ENCODE measurements at places on chromosomes 2 and 18. TPM values are rescaled to one million over a fixed set of nuclear protein-coding genes. Genes with fewer than 3 reads are reported as not detected.

The GALR1 gene
- 7.8 TPM for total RNA-seq

The ZNF521 gene
- total RNA-seq: 67.1 TPM

The DCDC2C gene
- total RNA-seq: 0.69 TPM

The LIMS3 gene
- 2.1 TPM for total RNA-seq

The RMC1 gene
- 29.8 TPM for total RNA-seq

The CLEC4F gene
- not detected for total RNA-seq
